Naive thymus-derived CD4-positive, alpha-beta T cell (primary cell): ENCODE measurements at places on chromosomes 3 and 15. TPM values are rescaled to one million over a fixed set of nuclear protein-coding genes. Genes with fewer than 3 reads are reported as not detected.

Gene ARHGAP31
- total RNA-seq, result 4.6 and 5.3 TPM in 2 replicates

Gene CADM2
- total RNA-seq, result not detected

Gene ROPN1
- total RNA-seq, result not detected

Gene CKMT1A
- total RNA-seq, result not detected

Gene KLHL25
- 4.6 and 5.5 TPM in 2 replicates for total RNA-seq

Gene MESP2
- not detected for total RNA-seq

Gene LMAN1L
- 2.4 TPM for total RNA-seq

Gene PLIN1
- 1.8 TPM for total RNA-seq

Gene CEP152
- total RNA-seq, result 6.2 TPM

Gene ACSBG1
- total RNA-seq, result not detected

Gene PLSCR4
- not detected for total RNA-seq

Gene SFMBT1
- 30.5 and 34.4 TPM in 2 replicates for total RNA-seq

Gene LRRC34
- total RNA-seq, result 3.7 and 4.2 TPM in 2 replicates

Gene FAM227B
- total RNA-seq, result 6.7 TPM

Gene MASP1
- total RNA-seq, result not detected

Gene MUSTN1
- total RNA-seq, result 10.0 TPM

Gene ADIPOQ
- not detected for total RNA-seq

Gene LYZL4
- not detected for total RNA-seq

Gene CD200R1
- total RNA-seq, result 22.9 TPM

Gene FBXO40
- not detected for total RNA-seq

Gene HCLS1
- 275 TPM for total RNA-seq

Gene GUCA1C
- total RNA-seq, result not detected

Gene FOXB1
- 0.12 TPM for total RNA-seq

Gene ANKRD63
- total RNA-seq, result not detected

Gene CX3CR1
- 0.97 TPM for total RNA-seq

Gene THSD4
- not detected in 2 replicates for total RNA-seq

Gene IL17RE
- total RNA-seq, result 1.3 TPM in 2 replicates

Gene KLHL6
- 72.6 TPM for total RNA-seq

Gene FEZF2
- total RNA-seq, result not detected

Gene CIDEC
- total RNA-seq, result not detected in 2 replicates

Gene GOLGA8J
- total RNA-seq, result not detected

Gene ISL2
- not detected for total RNA-seq

Gene GHRL
- total RNA-seq, result 3.8 TPM

Gene ERICH6
- total RNA-seq, result 0.53 TPM in 1 of 2 replicates, not detected in the other

Gene KLHL40
- not detected for total RNA-seq

Gene ZNF502
- total RNA-seq, result 4.3 TPM

Gene IQCB1
- total RNA-seq, result 45.6 TPM

Gene KAT2B
- total RNA-seq, result 61.9 TPM

Gene CLDN18
- total RNA-seq, result not detected

Gene ARGFX
- not detected for total RNA-seq

Gene KCNH8
- total RNA-seq, result 0.16 TPM

Gene SLC9C1
- not detected for total RNA-seq

Gene ZNF774
- 1.6 TPM for total RNA-seq

Gene C3orf85
- total RNA-seq, result not detected

Gene IL17RD
- not detected in 2 replicates for total RNA-seq

Gene HTR3E
- not detected for total RNA-seq

Gene CLRN1
- not detected for total RNA-seq

Gene HPS3
- 20.2 TPM for total RNA-seq

Gene CCR9
- total RNA-seq, result 0.61 TPM

Gene C3orf70
- not detected for total RNA-seq

Gene CPLX3
- total RNA-seq, result not detected

Gene BOC
- not detected for total RNA-seq

Gene SPTSSB
- 1.6 TPM for total RNA-seq

Gene SGO1
- 1.2 TPM for total RNA-seq

Gene FAM107A
- not detected in 2 replicates for total RNA-seq

Gene CFAP100
- not detected for total RNA-seq

Gene ROBO2
- total RNA-seq, result not detected in 2 replicates
